Mesothelial cell of epicardium (in vitro differentiated cells): ENCODE measurements at places on chromosomes 5 and 9.

GRCh38 chr9:94779031-94779430 is 52.5 kb downstream of the AOPEP start:
- no peak for DNase-seq

- no peak for DNase-seq
Measured at GRCh38 chr5:139668064-139668880, 20.1 kb downstream of the CXXC5 start.

- no peak for DNase-seq
Measured at GRCh38 chr5:154117930-154118329, 72.6 kb upstream of the GALNT10 start.

DNA sequence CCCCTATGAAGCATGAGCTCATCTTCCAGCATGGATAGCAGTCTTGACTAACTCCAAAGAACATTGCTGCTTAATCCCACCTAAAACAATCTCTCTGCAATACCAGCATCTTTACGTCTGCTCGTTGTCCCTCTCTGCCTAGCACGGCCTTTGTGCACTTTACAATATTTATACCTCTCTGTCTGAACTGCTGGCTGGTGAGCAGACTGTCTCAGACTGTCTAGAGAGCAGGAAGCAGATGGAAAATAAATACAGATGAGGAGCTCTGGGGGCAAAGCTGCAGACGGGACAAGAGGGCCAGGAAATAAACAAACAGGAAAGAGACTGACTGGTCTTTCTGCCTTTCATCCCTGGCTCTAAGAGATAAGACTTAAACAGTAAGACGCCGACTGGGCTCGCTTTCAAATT is 224.8 kb downstream of the ENC1 start:
- DNase-seq, result no peak
